ENCODE measurements at places on chromosomes 6 and 20.

DNA sequence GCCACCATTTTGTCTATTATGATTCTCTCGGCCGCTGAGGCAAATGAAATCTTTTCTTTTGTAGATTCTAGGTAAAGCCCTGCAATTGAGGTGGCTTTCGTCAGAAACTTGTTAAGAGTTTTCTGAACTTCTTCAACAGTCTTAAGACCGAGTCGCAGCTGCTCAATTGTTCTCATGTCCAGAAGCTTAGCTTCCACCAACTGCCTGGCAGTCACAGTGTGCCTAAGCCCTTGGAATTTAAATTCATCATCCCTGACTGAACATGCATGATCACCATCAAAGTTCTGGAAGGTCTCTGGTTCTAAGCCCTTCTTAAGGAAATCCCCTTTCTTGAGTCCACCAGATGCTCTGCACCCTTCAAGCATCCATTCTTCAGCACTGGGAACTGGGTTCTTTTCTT lies 25.7 kb downstream of the DST start:
- DNase-seq: no peak

- no peak for DNase-seq
Measured at GRCh38 chr6:97917369-97917768, 634.4 kb upstream of the MMS22L start.

GRCh38 chr20:23002276-23002675 lies 32.8 kb upstream of the SSTR4 start:
- no peak for DNase-seq

GRCh38 chr20:752291-752690 lies 16.0 kb downstream of the SLC52A3 start:
- DNase-seq: no peak

- no peak for DNase-seq
Measured at GRCh38 chr6:43738267-43738676, 31.7 kb upstream of the VEGFA start.

DNA sequence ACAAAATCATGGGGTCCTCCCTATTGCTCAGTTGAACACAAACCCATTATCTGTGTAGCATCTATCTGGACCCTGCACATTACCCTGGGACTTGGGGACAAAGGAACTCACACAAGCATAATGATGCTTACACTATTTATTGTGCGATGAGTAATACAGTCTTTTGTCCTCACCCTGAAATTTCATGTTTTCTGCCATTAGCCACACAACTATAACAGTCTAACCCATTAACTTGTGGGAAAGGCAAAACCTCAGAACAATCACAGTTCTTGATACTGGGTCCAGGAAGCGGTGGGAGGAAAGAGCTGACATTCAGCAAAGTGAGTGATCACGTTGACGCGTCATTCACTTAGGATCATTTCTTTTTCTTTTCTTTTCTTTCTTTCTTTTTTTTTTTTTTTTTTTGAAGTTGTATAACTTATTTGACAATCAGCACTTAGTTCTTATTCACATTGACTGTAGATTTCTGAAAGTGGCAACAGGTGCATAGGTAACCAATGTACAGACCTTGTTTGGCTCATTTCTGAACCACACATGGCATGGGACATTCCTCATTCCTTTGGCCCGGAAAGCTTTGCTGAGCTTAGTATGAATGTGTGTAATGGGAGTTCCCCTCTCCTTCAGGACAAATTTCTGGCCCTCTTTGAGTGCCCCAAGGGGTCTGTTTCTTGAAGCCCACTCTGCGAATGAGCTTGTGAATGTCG lies 94.8 kb upstream of the CNKSR3 start:
- no peak for DNase-seq

DNA sequence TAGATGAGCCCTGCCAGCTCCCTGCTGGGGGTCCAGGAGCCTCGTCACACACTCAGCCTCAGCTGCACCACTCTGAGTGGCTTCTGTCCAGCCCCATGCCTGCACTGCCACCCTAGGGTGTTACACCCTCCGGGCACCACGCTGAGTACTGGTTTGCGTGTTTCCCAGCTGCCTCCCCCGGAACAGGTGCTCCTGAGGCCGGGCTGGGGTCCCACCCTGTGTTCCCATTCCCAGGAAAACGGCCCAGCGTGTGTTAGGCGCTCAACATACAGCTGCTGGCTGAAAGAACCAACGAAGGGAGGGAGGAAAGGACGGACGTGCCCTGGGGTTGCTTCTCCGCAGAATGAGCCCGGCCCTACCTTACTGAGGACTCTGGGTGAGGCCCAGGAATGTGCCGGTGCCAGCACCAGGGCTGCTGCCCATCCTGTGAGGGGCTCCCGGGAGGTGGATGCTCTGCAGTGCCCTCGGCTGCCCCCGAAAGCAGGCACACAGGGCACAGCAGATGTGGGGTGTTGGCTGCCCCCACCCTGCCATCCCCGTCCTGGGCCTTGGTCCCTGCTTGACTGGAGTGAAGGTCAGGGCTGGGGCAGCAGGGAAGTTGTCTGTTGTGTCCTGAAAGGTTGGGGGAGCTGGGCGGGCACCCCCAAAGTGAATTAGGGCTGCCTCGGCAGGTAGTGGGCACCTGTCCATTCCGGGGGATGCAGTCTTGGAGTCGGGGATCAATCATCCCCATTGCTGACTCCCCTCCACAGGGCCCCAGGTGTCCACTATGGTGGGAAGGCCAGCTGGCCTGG lies 16.3 kb downstream of the LAMA5 start:
- DNase-seq: no peak

GRCh38 chr20:17061715-17062114 lies 165.1 kb upstream of the PCSK2 start:
- no peak for DNase-seq

- DNase-seq: no peak
Measured at GRCh38 chr20:58938078-58938477, 43.0 kb upstream of the NELFCD start.

DNA sequence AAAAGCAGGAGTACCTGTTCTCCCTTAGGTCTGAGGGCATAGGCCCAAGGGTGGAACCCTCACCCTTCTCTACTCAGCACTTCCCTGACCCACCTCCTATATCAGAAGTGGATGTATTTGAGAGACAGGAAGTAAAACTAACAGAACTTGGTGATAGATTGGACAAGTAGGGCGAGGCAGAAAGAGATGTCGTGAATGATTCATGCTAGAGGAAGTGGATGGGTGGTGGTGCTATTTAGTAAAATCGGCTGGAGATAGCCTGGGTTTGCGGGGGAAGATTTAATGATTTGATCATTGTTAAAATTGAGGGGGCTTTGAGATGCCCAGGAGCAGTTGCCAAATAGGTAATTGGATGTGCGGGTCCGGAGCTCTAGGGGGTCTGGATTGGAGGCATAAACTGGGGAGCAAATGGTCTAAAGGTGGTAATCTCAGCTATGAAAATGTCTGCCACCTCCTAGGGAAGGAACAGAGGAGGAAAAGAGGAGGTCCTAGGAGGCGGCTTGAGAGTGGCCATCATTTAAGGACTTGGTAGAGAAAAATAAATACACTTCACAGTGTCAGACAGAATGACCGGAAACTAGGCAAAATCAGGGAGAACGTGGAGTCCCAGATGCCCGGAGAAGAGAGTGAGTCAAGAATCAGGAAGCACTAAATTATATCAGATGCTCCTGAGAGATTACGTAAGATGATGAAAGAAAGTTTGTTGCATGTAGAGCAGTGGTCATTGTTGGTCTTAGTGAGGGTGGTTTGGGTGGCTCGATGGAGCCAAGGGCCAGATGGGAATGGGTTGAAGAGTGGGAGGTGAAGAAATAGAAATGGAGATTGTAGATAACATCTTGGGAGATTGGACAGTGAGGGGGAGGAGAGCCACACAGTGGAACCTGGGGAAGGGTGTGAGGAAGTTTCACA lies 142.0 kb downstream of the CEP57L1 start:
- DNase-seq: no peak

DNA sequence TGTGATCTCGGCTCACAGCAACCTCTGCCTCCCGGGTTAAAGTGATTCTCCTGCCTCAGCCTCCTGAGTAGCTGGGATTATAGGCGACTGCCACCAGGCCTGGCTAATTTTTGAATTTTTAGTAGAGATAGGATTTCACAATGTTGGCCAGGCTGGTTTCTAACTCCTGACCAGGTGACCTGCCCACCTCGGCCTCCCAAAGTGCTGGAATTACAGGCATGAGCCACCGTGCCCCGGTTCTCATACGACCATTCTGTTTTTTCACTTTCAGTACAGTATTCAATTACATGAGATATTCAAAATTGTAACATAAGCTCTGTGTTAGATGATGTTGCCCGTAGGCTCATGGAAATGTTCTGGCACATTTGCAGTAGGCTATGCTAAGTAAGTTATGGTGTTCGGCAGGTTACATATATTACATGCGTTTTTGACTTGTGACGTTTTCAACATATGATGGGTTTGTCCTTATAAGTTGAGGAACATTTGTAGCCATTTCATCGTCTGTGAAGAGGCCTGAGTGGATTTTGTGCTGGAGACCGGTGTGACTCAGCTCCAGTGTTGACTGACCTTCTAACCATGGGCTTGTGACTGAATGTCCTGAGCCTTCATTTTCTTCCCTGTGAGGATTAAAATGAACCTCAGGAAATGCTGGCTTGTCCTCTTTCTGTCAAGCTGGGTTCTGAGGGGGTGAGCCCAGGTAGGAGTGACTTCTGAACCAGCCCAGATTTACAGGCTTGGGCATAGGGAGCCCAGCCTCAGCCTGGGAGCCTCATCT lies 12.2 kb downstream of the PPARD start:
- no peak for DNase-seq

DNA sequence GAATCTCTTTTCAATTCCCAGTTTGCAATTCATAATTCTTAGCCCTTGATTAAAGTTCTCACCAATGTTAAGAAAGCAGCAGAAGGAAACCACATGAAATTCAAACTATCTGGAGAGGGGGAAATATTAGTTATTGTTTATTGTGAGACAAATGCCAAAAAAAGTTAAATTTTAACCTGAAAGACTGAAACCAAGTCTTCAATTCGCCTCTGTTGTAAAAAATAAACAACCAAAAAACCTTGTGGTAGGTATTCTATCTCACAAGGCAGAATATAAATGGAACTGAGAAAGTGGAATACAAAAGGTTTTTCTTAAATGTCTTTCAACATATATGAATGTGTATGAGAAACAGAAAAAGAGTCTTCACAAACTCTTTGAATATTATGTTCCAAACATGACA lies 24.8 kb downstream of the TMX4 start:
- DNase-seq: no peak

DNA sequence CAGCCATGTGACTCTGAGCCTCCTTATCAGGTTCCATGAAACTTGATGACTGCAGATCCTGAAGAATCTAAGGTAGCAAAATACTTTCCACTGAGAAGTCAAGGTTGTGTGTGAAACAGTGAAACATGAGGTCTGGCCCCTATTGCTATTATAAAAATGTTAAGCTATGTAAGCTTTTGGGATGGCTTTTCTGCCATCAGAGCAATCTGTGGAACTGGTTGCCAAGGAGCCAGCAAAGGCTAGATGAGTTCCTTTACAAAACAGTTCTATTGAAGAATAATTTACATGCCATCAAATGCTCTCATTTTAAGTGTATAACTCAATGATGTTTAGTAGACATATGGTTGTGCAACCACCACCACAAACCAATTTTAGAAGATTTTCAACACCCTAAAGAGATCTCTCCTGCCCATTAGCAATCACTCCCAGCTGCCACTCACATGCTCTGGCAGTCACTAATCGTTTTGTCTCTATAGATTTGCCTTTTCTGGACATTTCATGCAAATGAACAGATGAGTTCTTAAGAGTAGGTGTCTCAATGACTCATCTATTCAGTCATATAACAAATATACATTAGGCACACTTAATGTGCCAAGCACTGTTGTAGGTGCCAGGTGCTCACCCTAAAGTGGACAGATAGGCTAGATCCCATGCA lies 19.9 kb upstream of the MEP1A start:
- DNase-seq: no peak

DNA sequence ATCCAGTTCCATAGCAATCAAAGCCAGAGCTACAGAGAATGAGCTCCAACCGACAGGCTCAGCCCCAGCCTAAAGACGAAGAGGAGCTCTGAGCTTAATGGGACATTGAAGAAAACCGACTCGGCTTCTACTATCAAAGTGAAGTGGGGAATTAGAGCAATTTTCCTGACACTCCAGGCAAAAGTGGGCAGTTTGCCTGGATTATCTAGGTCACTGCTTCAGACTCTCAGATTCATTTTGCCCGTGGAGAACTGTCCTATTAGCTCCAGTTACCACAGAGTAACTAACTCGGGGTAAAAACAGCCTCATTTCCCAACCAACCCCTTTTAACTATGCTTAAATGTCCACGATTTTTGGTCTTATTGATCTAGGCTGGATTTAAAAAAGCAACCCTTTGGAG lies 592.1 kb upstream of the NRSN1 start:
- no peak for DNase-seq

- DNase-seq: no peak
Measured at GRCh38 chr6:84902354-84902928, 138.0 kb upstream of the TBX18 start.

DNA sequence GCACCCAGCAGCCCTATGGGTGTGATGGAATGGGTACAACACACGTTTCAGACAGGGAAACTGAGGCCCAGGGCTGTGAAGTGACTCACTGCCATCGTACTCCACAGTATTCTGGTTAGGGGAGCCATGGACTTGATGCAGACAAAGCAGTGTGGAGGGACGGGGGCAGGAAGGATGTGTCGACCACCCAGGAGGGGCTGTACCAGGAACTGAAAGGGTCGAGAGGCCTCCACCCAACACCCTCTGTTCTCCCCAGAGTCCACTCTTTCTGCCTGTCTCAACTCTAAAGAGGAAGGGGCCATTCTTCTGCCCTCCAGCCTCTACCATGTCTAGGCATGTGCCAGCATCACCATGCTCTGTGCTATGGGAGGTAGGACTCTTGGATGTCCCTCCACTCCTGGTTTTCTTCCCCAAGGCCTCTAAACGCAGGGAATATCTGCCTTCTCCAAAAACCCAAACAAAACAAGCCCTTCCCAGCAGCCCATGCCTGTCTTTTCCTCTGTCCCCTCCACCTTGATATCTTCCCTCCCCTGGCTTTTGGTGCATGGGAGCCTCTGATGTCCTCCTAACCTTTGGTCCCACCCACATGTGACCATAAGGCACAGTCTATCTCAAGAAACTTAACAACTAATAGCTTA lies 7.4 kb downstream of the SLC22A1 start:
- no peak for DNase-seq

DNA sequence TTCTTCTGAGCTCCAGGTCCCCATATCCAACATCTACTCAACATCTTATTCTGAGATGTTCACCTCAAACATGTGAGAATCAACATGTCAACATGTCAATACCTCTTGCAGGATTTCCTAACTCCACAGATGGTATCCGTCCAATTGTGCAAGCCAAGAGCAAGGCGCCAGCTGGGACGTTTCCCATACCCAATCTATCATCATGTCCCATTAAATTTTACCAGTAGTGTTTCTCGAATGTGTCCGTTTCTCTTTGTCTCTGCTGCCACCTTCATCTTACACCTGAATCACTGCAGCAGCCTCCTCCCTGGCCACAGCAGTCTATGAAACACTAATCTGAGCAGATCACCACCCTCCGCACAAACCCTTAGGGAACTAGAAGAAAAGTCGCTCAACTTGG lies 78.0 kb upstream of the RPS6KA2 start:
- no peak for DNase-seq

- no peak for DNase-seq
Measured at GRCh38 chr6:24245275-24245674, 112.6 kb downstream of the DCDC2 start.

- peak; percentile 71 for DNase-seq
Measured at GRCh38 chr20:47317127-47317895, 39.2 kb downstream of the ZMYND8 start.

Measured in A549 (cell line).